Hindlimb muscle (tissue), 1 donor: ENCODE measurements at places on chromosomes 11 and 22. TPM values are rescaled to one million over a fixed set of nuclear protein-coding genes. Genes with fewer than 3 reads are reported as not detected.

GRCh38 chr11:65290448-65291165, 24.1 kb upstream of the CDC42EP2 start:
- DNase-seq, result peak; percentile 90

- no peak for DNase-seq
Measured at GRCh38 chr11:113552271-113552670, 77.1 kb upstream of the DRD2 start.

DNA sequence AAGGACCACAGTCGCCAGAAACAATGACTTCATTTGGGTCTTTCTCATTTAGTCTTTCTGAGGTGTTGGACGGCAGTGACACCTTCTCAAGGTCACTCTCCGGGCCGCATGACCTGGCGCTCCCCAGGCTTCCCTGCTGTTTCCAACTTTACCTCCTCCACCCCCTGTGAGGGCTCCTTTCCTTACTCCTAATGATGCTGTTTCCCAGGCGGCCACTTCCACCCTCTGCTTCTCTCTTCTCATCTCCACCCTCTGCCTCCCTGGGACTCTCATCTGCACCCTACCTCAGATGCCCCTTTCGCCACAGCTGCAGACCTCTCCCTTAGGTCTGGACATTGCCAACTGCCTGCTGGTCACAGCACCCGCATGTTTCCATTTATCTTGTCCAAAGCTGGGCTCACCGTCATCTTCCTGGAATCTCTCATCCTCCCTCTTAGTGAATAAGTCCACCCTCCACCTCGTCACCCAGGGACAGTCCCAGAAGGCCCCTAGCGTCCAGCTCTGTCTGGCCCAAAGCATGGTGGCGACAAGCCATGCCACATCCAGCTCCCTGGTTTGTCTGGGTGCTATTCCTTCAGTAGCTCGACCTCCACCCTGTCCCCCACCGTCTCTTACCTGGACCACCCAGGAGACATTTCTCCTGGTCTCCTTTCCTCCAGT, 113.8 kb downstream of the BUD13 start:
- no peak for DNase-seq

Gene TAF10
- 129 TPM for polyA plus RNA-seq

- no peak for DNase-seq
Measured at GRCh38 chr11:117681438-117681837, 115.6 kb downstream of the DSCAML1 start.
